Calu3 (cell line): ENCODE measurements at places on chromosomes 1 and 21. TPM values are rescaled to one million over a fixed set of nuclear protein-coding genes. Genes with fewer than 3 reads are reported as not detected.

DNA sequence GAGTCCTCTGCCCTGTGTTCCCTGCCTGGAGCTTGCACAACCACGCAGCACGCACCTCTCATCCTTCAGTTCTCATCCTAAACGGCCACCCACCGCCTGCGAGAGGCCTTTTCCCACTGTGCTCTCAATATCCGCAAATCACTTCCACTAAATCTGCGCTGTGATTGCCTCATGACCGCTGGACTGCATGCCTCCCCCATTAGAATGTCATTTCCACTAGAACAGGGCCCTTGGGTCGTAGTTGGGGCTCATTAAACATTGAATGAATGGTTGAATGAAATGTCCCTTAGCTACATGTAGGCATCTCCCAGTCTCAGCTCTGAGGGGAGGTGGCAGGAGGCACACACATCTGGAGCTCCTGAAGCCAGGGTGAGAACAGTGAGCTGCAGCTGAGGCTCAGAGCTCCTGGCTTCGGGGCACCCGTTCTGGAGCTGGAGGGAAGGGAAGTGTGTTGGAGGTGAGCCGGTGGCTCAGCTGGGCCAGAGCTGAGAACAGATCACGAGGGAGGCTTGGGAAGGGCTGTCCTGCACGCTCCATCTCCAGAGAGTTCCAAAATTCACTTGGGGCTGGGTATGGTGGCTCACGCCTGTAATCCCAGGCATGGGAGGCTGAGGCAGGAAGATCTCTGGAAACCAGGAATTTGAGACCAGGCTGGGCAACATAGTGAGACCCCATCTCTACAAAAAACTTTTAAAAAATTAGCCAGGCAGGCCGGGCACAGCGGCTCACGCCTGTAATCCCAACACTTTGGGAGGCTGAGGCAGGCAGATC, 30.4 kb downstream of the TMEM201 start:
- DNase-seq: no peak

DNA sequence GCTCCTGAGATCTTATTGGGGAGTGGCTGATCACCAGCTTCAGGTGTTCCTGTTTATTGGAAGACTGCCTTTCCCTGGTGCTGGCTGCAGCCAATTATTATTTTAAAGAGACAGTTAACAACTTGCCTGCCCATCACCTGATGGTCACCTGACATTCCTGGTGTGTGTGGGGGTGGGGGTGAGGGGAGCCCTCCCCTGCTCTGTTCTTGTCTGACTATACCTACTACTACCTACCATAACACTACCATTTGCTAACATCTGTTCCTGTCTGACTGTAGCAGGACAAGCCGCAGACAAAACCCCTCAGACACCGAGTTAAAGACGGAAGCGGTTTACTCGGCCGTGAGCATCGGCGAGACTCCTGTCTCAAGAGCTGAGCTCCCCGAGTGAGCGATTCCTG, 54.9 kb upstream of the NBPF3 start:
- no peak for DNase-seq

GRCh38 chr1:56572334-56573050, 6.9 kb downstream of the PLPP3 start:
- no peak for DNase-seq

DNA sequence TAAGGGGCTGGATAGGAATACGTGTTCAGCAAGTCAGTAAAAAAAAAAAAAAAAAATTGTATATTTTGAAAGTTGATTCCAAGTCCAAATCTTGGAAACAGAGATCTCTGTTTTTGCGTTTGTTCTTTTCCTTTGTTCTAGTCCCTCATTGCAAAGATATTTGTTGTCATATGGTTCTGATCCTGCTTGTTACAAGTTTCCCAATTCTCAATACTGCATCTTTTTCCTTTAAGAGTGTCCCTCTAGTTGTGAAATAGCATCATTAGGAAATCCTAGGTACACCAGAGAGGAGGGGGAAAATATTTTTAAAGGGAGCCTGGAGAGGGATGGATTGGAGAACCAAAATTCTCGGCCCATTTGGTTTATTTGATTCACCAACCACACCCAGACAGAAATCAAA, 152.2 kb upstream of the C1orf105 start:
- no peak for DNase-seq

Gene DRAXIN
- total RNA-seq: not detected in 2 replicates
